ENCODE measurements at places on chromosomes 6 and 20. TPM values are rescaled to one million over a fixed set of nuclear protein-coding genes. Genes with fewer than 3 reads are reported as not detected.

DNA sequence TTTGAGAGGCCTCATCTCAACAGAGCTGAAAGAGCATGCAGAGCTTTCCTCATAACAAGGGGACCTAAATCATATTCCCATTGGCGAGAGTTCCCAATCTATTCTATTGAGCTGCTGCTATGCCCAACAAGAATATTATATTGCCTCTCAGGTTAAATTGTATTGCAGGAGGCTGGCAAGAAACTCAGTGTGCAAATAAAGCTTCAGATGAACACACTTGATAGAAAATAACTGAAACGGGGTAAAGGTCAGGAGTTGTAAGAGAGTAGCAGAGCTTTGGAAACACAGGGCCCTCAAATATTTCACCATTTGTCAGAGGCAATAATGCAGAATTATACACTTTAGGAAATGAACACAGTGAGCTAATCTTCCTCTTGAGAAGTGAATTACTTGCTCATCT lies 364.3 kb upstream of the SPTLC3 start:
- no peak overlapping the region for H3K27ac ChIP-seq
- no peak for DNase-seq
- no peaks in the 10 kb centered on the region for H3K4me1 ChIP-seq
- no peak overlapping the region for H3K4me3 ChIP-seq
- H3K27me3 ChIP-seq: peaks cover 3% of the 10 kb centered on the region

- DNase-seq: no peak
- H3K36me3 ChIP-seq: no peaks in the 10 kb centered on the region
- no peak overlapping the region for H3K27ac ChIP-seq
Measured at GRCh38 chr20:57749869-57750268, 40.1 kb upstream of the PMEPA1 start.

GRCh38 chr6:151376440-151376839 lies 14.9 kb downstream of the ZBTB2 start:
- DNase-seq: no peak
- H3K4me1 ChIP-seq: peaks cover 49% of the 10 kb centered on the region
- H3K4me3 ChIP-seq: no peak overlapping the region
- no peaks in the 10 kb centered on the region for H3K27me3 ChIP-seq
- H3K27ac ChIP-seq: no peak overlapping the region
- H3K36me3 ChIP-seq: peaks cover 17% of the 10 kb centered on the region

- no peak overlapping the region for H3K27ac ChIP-seq
- no peaks in the 10 kb centered on the region for H3K36me3 ChIP-seq
- no peak for DNase-seq
- H3K27me3 ChIP-seq: peaks cover 5% of the 10 kb centered on the region
Measured at GRCh38 chr6:37182736-37183590, 13.0 kb downstream of the PIM1 start.

- peaks cover 7% of the 10 kb centered on the region for H3K27me3 ChIP-seq
- no peaks in the 10 kb centered on the region for H3K36me3 ChIP-seq
- H3K4me1 ChIP-seq: peaks cover 48% of the 10 kb centered on the region
- H3K27ac ChIP-seq: peak overlapping the region; percentile 27
- no peak for DNase-seq
- no peak overlapping the region for H3K4me3 ChIP-seq
Measured at GRCh38 chr6:106147476-106147875, 61.3 kb downstream of the PRDM1 start.

DNA sequence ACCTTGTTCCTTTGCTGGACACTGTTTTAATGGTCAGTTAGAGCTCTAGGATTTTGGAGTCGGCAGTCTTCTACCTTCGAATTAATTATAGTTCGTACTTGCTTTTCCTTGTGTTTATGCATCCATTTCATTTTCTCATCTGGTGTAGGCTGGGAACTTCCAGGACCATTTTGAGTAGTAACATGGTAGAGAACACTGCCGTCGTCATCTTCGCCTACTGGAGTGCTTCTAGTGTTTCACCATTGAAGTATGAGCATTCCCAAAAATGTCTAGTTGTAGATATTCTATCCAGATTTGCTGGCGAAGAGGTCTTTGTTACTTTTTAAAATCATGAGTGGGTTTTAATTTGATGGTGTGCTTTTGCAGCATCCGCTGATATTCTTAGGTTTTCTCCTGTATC lies 36.9 kb downstream of the CDYL start:
- DNase-seq: no peak
- no peak overlapping the region for H3K4me3 ChIP-seq
- no peaks in the 10 kb centered on the region for H3K36me3 ChIP-seq
- no peak overlapping the region for H3K27ac ChIP-seq

DNA sequence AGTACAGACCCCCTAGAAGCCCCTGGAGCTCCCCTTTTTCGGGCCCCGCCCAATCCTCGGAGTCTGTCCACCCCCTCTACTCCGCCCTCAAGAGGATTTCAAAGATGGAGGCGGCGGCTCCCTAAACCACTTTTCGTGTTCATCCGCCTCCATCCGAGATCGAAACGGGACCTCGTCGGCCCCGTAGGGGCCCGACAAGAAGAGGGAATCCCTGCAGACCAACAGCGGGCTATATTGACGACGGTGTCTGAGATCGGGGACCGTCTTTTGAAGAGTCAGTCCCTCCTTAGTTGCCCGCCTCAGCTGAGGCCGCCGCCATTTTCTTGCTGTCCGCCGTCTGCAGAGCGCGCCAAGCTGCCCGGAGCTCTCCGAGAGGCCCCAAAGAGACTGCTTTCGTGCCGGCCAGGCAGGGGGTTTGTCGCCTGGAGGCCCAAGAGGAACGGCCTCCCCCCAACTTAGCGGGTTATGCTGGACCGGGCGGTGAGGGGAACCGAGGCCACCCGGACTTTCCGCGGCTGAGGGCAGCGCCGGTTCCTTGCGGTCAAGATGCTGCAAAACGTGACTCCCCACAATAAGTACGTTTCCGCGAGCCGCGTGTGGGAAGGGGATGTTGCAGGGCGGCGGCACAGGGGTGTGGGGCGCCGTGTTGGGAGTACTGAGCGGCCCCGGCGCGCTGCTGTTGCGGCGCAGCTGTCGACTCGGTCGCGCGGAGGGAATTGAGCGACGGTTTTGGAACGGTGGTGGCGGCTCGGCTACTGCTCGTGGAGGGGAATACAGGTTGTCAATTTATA lies 4.2 kb downstream of the BRD2 start:
- H3K4me1 ChIP-seq: peaks cover 31% of the 10 kb centered on the region
- peaks cover 39% of the 10 kb centered on the region for H3K27me3 ChIP-seq
- DNase-seq: no peak
- peak overlapping the region; percentile 93 for H3K4me3 ChIP-seq
- H3K27ac ChIP-seq: peak overlapping the region; percentile 99

GRCh38 chr6:146408583-146408982 lies 135.1 kb upstream of the RAB32 start:
- H3K27ac ChIP-seq: no peak overlapping the region
- no peak for DNase-seq
- H3K4me3 ChIP-seq: no peak overlapping the region
- peaks cover 4% of the 10 kb centered on the region for H3K27me3 ChIP-seq

- H3K27ac ChIP-seq: peak overlapping the region; percentile 76
- no peaks in the 10 kb centered on the region for H3K27me3 ChIP-seq
- H3K4me3 ChIP-seq: no peak overlapping the region
- peak; percentile 88 for DNase-seq
- H3K4me1 ChIP-seq: peaks cover 19% of the 10 kb centered on the region
Measured at GRCh38 chr20:62662422-62662821, 20.1 kb downstream of the SLCO4A1 start.

DNA sequence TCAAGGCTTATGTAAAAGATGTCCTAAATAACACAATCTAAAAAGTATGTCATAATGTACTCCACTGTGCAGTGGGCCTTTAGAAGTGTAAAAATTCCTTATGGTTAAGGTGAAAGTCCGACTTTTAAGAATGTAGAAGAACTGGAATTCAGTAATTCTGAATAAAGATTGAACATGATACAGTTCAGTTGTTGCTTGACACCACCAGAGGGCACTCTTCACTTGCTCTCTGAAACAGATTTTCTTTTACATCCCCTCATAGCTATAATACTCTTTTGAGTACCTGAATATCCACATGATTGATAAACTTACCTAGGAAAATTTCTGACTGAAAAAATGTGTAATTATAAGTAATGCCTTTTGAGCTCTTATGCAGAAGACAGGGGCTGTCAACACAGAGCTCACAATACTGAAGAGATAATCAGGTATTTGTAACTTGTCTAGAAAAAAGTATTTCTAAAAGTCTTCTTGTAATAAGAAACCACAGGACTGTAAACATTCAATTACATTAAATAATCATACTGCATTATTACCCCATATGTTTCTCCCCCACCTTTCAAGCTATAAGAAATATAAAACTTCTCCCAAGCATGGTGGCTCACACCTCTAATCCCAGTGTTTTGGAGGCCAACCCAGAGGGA lies 92.1 kb downstream of the POPDC3 start:
- H3K4me3 ChIP-seq: no peak overlapping the region
- no peaks in the 10 kb centered on the region for H3K4me1 ChIP-seq
- peak; percentile 38 for DNase-seq
- no peak overlapping the region for H3K27ac ChIP-seq
- no peaks in the 10 kb centered on the region for H3K36me3 ChIP-seq

DNA sequence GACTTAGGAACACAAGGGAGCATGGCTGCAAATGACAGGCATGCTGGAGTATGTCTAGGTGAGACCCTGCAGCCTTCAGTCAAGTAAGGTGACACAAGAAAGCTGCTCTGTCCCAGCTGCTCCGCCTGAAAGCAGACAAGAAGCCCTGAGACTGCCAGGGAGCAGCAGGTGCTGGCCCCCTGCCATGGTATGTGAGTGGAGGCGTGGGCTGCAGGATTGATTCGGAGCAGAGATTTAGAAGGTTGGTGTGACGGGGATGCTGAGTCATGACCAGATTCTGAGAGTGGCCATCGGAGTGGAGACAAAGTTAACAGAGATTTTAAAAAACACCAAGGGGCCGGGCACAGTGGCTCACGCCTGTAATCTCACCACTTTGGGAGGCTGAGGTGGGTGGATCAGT lies 17.8 kb downstream of the LRP11 start:
- peak; percentile 83 for DNase-seq
- peaks cover 14% of the 10 kb centered on the region for H3K36me3 ChIP-seq
- H3K4me3 ChIP-seq: peak overlapping the region; percentile 71
- no peaks in the 10 kb centered on the region for H3K27me3 ChIP-seq
- peak overlapping the region; percentile 86 for H3K27ac ChIP-seq
- H3K4me1 ChIP-seq: peaks cover 75% of the 10 kb centered on the region

DNA sequence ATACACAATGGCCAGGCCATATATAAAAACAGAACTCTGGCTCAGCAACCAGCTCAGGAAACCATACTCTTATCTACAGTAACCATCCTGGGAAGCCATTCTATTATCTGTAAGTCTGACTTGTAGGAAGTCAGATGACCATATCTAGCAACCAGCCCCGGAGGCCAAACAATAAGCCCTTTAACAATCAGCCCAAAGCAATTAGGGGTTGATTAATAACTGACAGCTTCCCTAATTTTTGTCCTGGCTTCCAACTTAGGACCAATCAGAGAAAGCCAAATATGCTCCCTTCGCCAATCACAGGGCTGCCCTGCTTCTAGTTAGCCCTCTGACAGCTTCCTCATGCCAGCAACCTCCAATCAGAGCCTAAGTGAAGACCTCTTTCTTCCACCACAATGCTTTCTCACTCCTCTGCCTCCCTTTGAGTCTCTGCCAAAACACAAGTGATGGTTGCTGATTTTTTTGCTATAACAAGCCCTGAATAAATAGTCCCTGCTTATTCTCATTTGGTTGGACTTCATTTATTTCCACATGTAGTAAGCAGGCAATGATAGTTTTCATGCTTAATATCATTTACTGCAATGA lies 37.8 kb upstream of the STXBP5 start:
- H3K27ac ChIP-seq: peak overlapping the region; percentile 4
- no peaks in the 10 kb centered on the region for H3K36me3 ChIP-seq
- H3K27me3 ChIP-seq: no peaks in the 10 kb centered on the region
- H3K4me3 ChIP-seq: no peak overlapping the region
- H3K4me1 ChIP-seq: peaks cover 59% of the 10 kb centered on the region

DNA sequence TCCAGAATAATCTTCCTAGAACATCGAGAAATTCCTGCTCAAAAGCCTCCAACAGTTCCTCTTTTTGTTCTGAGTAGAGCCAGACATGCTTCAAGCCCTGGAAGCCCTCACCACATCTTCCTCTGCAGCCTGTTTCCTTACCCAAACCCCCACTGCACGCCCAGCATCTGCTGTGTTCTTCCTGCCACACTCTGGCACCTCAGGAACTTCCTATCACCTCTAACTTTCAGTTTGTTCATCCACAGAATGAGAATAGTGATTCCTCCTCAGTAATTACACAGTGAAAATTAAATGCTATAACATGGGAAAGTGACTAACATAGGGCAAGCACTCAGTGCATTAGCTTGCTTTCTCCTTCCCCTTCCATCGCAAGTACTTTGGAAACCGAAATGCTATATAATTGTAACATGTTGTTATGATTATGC lies 26.3 kb downstream of the C6orf89 start:
- no peak for DNase-seq
- H3K4me1 ChIP-seq: peaks cover 58% of the 10 kb centered on the region
- no peaks in the 10 kb centered on the region for H3K27me3 ChIP-seq
- peak overlapping the region; percentile 64 for H3K27ac ChIP-seq

DNA sequence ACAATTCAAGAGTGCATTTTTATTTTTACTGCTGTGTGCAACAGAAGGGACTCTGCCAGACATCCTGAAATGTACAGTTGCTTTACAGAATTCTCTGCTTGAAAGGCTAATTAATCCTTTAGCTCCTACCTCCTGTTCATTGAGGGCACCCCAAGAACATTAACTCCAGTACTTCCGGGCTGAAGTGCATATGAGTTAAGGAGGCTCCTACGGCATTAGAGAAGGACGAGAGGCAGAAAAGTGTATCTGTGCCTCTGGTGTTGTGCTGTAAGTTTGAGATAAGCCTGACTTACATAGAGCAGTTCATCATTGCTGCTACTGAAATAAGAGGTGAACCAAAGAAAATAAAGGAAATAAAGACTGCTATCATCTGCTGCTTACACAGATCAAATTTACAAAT lies 609.3 kb upstream of the ADGRB3 start:
- no peak overlapping the region for H3K27ac ChIP-seq
- H3K4me3 ChIP-seq: no peak overlapping the region
- peaks cover 2% of the 10 kb centered on the region for H3K27me3 ChIP-seq
- no peaks in the 10 kb centered on the region for H3K4me1 ChIP-seq

DNA sequence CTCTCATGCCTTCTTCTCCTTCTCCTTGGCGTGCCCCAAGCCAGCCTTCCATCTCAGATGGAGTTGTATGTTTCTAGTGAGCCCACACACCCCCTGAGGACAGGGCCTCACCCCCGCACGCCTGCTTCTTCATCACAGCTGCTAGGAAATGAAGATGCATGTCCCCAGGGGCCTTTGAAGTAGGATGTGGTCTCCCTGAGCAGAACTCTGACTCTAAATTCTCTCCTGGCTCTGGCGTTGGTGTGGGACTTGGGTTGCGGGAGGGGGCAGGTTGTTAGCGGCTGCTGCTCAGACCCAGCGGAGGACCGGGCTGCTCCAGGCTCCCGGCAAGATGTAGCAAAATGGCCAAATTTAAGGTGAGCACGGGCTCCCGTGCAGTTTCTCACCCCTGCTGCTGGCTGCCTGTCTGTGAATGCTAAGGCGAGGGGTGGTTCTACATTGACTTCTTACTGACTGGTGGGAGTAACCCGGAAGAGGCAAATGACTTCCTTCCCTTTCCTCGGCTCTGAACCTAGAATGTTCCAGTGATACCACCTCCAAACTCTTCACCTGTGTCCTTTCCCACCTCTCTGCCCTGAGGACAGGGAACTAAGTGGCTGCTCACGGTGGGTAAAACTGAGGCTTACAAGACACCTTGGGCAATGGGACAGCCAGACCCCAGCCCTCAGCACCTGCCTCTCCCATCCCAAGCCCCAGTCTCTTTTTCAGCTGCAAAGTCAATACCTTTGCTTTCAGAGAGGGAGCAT lies 8.8 kb downstream of the SYNJ2 start:
- DNase-seq: no peak
- H3K27me3 ChIP-seq: no peaks in the 10 kb centered on the region
- H3K27ac ChIP-seq: peak overlapping the region; percentile 42
- H3K4me1 ChIP-seq: peaks cover 62% of the 10 kb centered on the region
- peaks cover 7% of the 10 kb centered on the region for H3K36me3 ChIP-seq

Gene CD24
- total RNA-seq: 0.37 TPM

Gene MAK
- total RNA-seq: not detected

Gene TAAR2
- not detected for total RNA-seq

Gene HLA-DPB1
- 2.1 TPM for total RNA-seq

Gene RFX6
- not detected for total RNA-seq

Gene MAS1
- total RNA-seq: not detected

Measured in HFFc6 (cell line).